ENCODE measurements at places on chromosomes 6 and 20.

DNA sequence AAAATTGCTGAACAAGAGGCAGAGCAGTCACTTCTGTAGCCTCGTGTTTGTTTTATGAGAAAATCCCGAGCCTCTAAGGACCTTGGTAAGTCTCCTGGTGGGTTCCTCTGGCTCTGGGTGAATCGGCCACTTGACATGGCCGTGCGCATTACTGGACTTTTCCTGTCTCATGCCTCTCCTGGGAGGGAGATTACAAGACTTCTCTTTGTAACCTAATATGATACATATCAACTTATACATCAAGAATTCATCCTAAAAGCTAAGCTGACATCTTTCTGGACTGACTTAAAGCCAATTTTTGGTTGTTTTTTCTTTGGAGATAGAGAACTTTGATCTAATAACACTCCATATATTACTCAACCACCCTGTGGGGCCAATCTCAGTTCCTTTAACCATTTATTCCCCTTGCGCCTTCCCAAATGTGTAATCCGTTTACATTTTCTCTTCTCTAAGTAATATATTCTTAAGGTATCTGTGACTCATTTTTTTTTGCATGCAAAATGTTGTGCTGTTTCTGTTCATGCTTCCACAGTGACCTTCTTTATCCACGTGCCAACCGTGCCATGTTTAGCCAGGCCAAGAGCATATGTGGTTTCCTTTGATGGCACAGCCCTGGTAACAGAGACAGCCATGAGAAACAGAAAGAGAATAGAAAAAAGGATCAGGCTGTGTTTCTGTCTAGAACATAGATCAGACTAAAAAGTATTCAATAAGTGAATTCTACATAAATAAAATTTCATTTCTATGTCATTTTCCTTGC, 47.5 kb upstream of the JAG1 start:
- no peak for DNase-seq

GRCh38 chr6:12014027-12014872, 2.1 kb downstream of the HIVEP1 start:
- no peak for DNase-seq

DNA sequence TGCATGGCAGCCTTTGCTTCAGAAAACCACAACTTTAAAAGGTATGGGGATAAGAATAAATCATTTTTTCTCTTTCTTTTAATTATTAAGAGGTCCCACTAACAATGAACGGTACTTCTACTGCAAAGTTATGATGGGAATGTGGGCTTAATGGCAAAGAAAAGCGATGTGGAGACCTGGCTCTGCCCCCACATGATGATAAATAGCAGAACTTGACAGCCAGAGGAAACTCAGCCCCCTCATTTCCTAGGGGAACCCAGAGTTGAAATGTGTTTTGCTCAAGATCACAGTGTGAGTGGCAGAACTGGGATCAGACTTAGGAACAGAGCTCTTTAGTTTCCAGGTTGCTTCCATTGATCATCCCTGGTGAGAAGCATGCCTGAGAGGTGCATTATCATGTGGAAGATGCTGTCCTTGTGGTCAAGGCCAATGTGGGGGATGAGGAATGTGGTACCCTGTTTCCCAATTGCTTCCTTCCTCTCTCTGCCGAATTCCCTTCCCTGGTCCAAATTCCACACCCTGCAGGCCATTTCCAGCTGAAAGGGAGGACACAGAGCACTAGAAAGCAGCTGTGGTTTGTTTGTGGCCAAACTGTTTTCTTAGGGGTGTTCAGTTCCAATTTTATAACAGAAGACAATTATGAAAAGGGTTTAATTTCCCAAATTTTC, 66.0 kb downstream of the BACH2 start:
- DNase-seq = no peak

DNA sequence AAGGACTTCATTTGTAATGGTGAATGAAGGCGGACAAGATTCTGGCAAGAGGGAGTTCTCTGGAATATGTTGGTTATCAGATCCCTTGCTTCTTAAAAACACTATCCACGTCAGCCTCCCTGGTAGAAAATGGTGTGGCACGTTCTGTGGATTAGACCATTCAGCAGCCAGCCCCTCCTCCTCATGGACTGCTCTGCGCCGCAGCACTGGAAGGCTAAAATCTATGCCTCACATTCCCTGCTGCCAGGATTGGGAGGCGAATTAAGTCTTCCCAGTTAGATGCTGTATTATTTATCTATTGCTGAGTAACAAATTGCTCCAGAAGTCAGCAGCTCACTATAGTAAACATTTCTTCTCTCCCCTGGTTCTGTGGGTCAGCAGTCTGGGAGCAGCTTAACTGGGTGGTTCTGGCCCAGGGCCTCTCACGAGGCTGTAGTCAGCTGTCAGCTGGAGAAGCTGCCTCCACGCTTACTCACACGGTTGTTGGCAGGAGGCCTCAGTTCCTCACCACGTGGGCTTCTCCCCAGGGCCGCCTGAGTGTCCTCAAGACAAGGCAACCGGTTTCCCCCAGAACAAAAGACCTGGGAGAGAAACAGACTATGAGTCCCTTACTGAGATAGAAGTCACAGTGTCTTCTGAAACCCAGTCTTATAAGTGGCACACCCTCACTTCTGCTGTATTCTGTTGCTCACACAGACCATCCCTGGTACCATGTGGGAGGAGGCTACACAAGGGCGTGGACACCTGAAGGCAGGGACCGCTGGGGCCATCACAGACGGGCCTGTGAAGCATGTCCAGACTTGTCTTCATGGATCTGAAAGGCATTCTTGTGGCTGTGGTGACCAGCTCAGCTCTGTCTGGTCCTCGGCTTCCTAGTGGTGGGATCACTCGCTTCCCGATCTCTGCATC, 101.0 kb downstream of the NRN1 start:
- no peak for DNase-seq

DNA sequence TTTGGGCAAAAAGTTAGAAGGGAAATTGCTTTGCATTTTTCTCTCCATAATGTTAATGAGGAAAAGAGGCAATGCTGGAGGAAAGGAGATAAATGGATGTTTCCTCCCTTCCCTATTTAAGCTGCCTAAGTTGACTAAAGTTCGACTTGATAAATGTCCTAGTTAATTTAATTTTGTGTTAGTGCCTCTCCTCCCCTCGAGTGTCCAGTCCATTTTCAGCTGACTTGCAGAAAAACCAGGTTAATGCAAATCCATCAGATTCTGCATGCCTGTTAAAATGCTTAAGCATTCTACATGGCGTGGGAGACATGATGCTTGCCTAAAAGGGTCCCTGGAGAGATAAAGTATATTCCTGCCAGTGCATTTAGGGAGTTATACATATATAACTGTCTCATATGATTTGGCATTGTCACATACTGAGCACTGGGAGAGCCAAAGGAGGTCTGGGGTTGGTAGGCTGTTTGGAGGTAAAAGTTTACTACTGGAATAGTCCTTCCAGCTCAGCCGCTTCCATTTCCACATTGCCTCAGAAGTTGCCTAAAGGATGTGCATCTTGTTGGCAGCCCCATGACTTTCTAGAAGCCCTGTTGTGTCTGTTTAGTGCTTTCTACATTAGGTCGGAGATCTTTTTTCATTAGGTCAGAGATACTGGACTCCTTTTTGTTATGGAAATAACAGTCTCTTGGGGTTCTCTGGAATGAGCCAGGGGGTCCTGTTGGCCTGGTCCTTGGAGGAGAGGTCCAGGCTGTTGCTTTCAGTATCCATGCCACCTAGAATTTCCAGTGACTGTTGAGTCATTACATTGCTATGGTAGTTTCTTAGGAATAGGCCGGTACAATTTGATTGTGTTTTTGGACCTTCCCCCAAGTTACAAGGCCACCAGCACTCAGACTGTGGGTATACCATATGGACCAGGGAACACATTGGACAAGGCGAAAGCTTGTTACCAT, 30.4 kb downstream of the JARID2 start:
- no peak for DNase-seq

GRCh38 chr6:8958894-8959511, 523.7 kb upstream of the SLC35B3 start:
- no peak for DNase-seq

Measured in NCI-H1105 (cell line).